ENCODE measurements at places on chromosomes 11 and 22. TPM values are rescaled to one million over a fixed set of nuclear protein-coding genes. Genes with fewer than 3 reads are reported as not detected.

The ACTN3 gene
- not detected for total RNA-seq

The ANKK1 gene
- total RNA-seq: 0.08 TPM

The DEFB131B gene
- not detected for total RNA-seq

The MMP3 gene
- total RNA-seq: not detected

The DRICH1 gene
- 0.08 TPM for total RNA-seq

The TMEM191B gene
- total RNA-seq: not detected

The BSCL2 gene
- total RNA-seq: 15.1 TPM

The PRSS23 gene
- total RNA-seq: 2.3 TPM

The CYTH4 gene
- 9.1 TPM for total RNA-seq

The GAB4 gene
- not detected for total RNA-seq

The GAL gene
- 0.47 TPM for total RNA-seq

The CPSF7 gene
- total RNA-seq: 21.0 TPM

The TIRAP gene
- total RNA-seq: 4.4 TPM

The PGGHG gene
- total RNA-seq: 1.3 TPM
